DMS53 (cell line): ENCODE measurements at places on chromosomes 12 and 14.

DNA sequence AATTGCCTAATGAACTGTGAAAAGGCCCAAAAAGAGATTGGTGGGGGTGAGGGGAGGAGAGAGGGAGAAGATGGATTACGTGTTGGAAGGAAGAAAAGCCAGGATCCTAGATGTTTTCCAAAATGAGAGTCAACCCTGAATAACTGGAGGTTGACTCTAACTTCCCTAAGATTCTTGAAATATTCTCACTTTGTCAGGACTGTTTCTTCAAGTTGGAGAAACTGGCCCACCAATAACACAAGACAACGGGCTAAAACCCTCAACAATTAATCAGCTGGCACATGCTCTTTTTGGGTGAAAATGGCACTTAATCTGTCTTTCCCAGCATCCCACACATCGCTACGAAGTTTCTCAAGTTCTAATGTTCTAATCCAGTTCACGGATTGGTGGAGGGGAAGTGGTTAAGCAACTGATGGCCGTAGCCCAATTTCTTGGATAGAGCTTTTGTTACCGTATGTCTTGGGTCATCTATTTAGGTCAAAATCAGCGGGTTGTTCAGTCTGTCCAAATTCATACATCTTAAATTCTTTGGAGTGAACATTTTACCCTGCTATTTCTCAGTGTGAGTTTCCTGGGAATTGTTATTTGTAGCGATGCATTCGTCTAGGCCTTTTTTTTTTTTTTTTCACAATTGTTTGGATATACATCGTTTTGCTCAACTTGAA lies 49.0 kb downstream of the GPHB5 start:
- no peak for DNase-seq

DNA sequence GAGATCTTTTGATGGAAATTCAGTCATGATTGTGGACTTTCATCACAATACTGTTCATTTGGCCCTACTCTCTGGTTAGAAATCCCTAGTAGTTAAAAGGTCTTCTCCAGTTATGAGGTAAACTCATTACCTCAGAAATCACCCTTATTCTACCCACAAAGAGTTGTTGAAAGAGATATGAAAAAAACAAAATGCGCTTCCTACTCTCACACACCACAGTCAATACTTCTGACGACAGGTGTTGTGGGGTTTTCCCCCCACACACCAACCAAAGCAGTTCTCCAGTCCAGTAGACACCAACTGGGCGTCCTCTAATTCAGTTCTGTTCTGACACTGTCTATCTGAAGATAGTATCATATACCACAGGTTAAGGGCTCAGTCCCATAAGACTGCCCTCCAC lies 54.9 kb downstream of the TRMT5 start:
- no peak for DNase-seq

- DNase-seq = peak; percentile 32
Measured at GRCh38 chr12:79455286-79455685, 235.5 kb downstream of the PAWR start.

GRCh38 chr12:12099102-12099501 lies 28.4 kb downstream of the BCL2L14 start:
- no peak for DNase-seq

DNA sequence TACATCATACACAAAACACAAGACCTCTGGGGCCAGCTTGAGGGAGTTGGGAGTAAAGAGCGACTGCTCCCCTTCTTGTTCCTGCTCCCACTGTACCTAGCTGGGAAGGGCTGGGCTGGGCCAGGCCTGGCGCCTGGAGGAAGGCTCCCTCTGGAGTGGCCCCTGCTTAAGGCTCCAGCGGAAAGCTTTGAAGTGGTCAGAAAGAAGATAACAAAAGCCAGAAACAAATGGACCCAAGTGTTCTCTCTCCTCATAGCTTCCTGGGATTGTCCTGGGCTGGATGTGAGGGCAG lies 25.3 kb downstream of the PRPF40B start:
- DNase-seq = no peak

DNA sequence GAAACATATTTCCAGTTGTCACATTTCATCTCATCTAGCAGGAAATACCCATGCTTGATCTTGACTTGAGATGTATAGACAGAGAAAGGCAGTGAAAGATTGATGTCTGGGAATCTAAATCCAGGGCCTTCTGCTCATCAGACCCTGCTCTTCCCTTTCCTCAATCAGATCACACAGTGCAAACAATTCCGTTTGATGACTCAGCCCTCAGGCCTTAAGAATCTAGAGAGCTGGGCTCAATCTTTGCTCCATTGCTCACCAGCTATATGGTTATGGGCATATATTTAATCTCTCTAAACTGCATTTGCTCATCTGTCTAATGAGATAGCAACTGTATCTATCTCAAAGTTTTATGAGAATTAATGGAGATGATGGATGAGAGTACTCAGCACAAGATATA lies 201.8 kb upstream of the CCDC196 start:
- peak; percentile 57 for DNase-seq

- DNase-seq = no peak
Measured at GRCh38 chr12:108040947-108041346, 88.1 kb upstream of the WSCD2 start.

DNA sequence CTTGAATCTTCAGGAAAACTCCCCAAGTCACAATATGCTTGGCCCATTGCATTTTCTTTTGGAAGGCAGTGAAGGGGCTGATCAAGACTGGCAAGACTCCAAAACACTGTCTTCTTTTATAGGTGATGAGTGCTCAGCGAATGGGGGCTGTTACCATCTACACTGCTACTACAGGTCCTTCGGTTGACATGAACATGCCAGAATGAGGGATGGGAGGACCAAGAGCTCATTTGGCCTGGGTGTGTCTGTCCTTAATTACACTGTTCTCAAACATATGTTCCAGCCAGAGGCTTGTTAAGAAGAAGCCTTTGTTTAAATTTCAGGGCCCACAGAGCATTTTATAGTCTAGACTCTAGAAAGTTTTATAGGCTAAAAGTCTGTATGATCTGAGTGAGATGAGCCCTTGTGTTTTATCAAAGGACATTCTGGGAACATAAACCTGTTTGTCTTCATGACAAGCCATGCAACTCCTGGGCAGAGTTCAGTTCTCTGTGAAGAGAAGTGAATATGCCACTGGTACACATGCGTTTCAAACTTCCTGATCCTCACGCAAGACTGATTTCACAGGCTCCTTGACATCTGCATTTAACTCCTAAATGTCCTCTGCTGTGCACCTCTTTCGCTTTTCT lies 4.7 kb upstream of the FAM234B start:
- DNase-seq = no peak

GRCh38 chr12:1493781-1494565 lies 100.4 kb downstream of the FBXL14 start:
- DNase-seq = no peak

DNA sequence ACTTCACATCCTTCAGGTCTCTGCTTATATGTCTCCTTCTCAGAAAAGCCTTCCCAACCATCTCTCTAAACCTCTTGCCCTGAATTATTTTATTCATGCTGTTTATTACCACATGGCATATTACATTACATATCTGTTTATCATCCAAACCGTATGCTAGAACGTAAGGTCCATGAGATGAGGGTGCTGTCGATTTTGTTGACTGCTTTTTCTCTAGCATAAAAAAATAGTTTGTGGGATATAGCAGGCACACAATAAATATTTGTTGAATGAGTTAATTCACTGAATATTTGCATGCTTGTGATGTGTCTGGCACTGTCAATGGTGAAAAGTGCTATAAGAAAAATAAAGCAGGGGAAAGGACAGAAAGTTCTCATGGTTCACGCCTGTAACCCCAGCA lies 22.9 kb downstream of the SAMD4A start:
- DNase-seq = no peak

- DNase-seq = peak; percentile 34
Measured at GRCh38 chr14:79118291-79118690, 948.1 kb downstream of the NRXN3 start.

DNA sequence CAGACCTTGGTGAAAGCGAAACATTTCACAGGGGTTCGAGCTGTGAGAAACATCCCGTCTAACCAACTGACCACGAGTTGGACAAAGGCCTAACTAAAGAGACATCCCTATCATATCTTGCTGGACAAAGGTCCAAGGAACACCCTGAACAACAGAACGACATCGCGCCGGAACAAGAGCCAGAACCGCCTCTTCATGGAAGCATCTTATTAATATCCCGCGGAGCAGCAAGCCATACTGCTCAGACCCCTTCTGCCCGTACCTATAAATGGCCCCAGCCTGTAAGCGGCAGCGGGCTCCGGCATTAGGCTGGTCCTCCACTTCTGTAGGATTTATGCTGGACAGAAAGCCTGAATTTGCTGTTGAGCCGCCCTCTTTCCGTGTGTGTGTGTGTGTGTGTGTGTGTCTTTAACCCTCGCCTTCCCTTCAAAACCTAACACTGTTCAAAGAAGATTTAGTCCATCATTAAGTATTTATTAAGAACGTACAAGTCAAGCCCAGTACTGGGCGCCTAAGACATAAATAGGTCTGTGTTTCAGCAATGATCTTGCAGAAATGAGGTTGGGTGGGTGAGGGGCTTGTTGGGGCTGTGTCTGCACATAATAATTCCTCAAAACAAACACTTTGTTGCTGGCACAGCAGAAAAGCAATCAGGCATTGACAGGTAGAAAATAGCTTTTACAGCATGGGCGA lies 1.9 kb downstream of the SLC6A15 start:
- peak; percentile 57 for DNase-seq

GRCh38 chr14:70664698-70665447 lies 23.2 kb downstream of the TTC9 start:
- DNase-seq = peak; percentile 64

- DNase-seq = no peak
Measured at GRCh38 chr12:9118158-9118557, 2.4 kb upstream of the A2M start.

DNA sequence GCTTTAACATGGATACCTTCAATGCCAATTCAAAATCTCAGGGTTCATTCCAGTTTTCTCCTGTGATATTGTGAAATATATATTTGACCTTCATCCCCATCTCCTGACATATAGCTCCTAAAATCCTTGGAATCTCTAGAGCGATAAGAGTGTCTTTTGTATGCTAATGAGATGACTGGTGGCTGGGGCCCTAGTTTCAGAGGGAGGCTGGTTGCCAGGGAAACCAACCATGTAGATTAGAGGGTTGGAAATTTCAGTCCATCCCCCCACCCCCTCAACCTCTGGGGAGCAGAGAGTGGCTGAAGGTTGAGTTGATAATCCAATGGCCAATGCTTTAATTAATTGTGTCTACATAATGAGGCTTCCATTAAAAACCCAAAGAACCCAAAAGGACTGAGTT lies 59.4 kb downstream of the SDR9C7 start:
- no peak for DNase-seq

GRCh38 chr12:28611449-28611848 lies 421.2 kb downstream of the CCDC91 start:
- peak; percentile 58 for DNase-seq

DNA sequence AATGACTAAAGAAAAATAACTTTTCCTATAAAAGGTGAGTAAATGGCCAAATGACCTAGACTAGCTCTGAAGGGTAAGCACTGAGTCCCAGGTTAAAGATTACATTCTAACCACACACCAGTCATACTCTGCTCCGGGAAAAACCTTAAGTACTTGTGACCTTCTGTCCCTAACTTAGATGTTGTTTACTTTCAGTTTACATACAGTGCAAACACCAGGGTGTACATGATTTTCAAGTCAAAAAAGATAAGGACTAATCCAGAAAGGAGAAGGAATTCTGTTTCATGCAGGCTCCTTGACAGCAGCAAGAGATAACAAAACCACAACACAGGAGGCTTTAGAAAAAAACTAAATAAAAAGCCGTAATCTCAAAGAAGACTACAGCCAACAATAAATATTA lies 174.2 kb downstream of the PPM1H start:
- peak; percentile 44 for DNase-seq

GRCh38 chr12:99059824-99060511 lies 414.9 kb downstream of the APAF1 start:
- no peak for DNase-seq
